ENCODE measurements at places on chromosomes 2 and 18. TPM values are rescaled to one million over a fixed set of nuclear protein-coding genes. Genes with fewer than 3 reads are reported as not detected.

SULT1C4 gene
- 0.15 TPM for total RNA-seq

LCT gene
- not detected for total RNA-seq

CKAP2L gene
- 15.7 TPM for total RNA-seq

IL1A gene
- total RNA-seq, result not detected

ACOXL gene
- not detected for total RNA-seq

MROH2A gene
- total RNA-seq, result not detected

CHRNG gene
- total RNA-seq, result not detected

KLHL30 gene
- total RNA-seq, result not detected

NEUROD1 gene
- total RNA-seq, result not detected

TRIB2 gene
- total RNA-seq, result 208 TPM

KHK gene
- total RNA-seq, result 2.8 TPM

EFHD1 gene
- 2.9 TPM for total RNA-seq

MAB21L4 gene
- not detected for total RNA-seq

PDE11A gene
- 0.36 TPM for total RNA-seq

RESP18 gene
- total RNA-seq, result not detected

ZAP70 gene
- not detected for total RNA-seq

TUBB8B gene
- not detected for total RNA-seq

ACTG2 gene
- 4.7 TPM for total RNA-seq

All from melanocyte of skin (primary cell).